Activated CD4-positive, alpha-beta T cell treated with anti-CD3 and anti-CD28 coated beads, Interleukin-2, amount 50 U/mL, for 16 hours (primary cell): ENCODE measurements at places on chromosomes 16 and 17.
A peak's percentile ranks its signal among the peaks of the same experiment; 100 is the strongest.

- no peak for DNase-seq
Observed at GRCh38 chr17:7848131-7848579, 6.7 kb upstream of the TMEM88 start.

DNA sequence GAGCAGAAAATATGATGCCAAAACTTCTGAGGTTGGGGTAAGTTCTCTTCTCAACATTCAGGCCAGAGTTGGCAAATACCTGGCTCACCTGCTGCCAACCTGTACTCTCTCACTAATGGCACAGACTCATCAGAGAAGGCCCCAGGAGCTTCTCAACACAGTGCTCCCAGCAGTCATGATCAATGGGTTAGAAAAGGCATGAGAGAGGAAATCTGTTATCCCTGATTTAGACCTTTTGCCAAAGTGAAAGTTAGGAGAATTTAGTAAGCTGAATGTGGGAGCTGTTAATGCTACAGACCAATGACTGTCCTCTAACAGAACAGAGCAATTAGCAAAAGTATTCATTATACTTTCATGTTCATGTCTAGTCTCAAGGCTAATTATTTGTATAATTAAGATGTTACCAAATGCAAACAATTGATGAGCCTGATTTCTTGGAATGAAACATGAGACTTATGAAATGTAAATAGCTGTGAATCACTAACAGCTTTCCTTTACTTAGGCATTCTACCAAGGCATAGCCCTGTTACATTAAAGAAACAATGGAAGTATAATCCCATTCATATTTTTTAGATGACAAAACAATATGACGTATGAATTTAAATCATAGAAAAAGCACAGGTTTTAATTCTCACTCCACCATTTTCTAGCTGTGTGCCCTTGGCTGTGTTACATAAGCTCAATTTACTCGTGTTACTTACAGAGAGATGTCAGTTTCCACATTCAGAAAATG, 68.7 kb upstream of the MARCHF10 start:
- no peak for DNase-seq

DNA sequence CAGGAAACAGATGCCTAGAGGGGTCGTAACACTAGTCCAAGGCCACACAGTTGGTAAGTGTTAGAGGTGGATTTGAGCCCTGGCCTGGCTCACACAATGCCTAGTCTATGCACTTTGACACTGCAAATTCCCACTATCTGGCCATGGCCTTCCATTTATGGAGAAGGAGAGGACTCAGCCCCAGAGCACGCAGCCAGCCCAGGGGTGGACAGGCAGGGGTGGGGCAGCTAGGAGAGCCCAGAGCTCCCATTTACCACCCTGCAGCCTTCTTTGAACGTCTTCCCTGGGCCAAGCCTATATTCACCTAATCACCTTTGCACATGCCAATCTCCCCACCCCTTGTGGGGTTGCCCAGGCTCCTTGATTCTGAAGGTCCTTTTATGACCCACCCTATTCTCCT, 81.2 kb downstream of the DYNLRB2 start:
- no peak for DNase-seq

DNA sequence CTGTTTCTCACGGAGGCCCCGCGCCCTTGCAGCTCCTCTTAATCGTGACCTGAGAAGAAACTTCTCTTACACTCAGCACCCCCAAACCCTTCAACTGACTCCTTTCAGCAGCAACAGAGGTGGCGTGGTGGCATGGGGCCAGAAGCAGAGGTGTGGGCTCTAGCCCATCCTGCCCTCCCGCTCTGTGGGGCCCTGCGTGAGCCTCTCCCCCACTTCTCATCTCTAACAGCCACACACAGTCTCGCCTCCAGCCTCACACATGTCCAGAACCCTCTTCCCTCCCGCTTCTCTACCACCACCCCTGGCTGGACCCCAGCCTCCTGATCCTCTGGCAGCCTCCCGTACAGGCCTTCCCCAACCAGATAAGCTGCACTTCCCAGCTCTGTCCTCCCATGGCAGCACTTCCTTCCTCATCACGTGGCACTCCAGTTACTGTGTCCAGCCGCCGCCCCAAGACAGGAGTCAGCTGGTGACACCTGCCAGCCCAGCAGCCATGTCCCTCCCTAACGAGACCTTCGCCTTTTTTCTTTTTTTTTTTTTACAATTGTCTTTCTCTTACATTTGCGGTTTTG, 30.5 kb downstream of the NSMCE1 start:
- DNase-seq = no peak

GRCh38 chr17:45353043-45353442, 36.2 kb upstream of the MAP3K14 start:
- peak; percentile 57 for DNase-seq

DNA sequence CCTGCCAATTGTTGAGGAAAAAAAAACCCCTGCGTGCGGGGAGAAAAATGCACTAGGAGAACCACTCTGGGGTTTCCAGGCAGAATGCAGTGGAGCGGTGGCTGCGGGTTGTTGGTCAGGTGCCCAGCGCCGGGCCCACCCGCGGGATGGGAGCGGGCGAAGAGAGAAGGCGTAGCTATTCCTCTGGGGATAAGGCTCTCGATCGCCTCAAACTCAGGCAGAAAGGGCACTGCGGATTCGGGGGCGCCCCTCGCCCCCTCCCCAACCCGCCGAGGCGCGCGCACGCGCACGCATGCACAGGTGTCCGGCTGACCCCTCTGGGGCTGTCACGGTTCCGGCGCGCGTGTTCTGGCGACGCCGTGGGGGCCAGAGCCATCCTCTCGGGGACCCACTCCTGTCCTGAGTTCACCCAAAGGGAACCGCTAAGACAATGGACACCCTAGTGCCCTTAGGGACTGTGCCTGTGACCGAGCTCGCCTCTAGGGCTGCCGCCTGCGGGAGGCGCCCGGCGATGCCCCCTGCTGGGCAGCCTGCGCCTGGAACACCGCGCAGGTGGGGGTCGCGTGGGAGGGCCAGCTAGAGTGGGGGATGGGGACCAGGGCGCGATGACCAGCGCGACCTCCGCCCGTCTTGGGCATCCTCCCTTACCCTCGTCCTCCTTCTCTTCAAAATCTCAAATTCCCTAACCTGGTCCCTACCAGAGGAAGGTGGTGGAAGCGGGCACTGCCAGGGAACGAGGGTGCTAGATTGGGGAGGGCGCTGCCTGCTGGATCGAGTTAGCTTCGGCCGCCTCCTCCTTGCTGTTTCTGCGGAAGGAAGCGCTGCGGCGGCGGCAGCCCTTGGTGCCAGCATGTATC, 14.4 kb upstream of the CBX8 start:
- peak; percentile 43 for DNase-seq

GRCh38 chr16:3774156-3774767, 56.9 kb upstream of the TRAP1 start:
- DNase-seq = no peak

DNA sequence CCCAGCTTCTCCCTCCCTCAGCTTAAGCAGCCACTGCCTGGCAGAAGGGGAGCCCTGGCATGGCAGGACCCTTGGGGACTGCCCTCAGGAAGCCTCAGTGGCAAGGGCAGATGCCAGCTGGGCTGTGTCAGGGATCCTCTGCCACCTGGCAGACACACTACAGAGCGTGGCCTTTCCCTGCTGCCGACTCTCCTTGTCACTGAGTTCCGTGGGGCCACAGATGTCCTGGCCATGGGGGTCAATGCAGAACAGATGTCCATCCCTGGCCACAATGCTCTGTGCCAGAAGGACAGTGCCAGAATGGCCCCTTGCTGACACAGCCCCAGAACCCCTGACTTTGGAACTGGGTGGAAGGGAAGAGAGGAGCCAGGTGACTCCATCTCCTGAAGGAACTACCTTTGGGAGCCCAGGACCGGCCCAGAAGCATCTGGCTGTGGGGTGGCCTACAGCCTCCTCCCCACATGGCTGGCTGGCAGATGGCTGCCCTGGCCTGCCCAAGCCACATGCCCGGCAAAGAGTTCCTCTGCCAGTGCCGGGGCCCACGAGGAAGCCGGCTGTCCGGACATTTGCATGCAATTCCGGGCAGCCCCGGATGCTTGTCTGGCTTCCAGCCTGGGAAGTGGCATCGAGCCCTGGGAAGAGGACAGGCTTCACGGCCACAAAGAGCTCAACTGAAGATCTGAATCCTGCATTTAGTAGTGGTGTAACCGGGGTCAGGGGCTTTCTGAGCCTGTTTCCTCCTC, 24.1 kb downstream of the NPTX1 start:
- no peak for DNase-seq

- DNase-seq = no peak
Observed at GRCh38 chr17:80132906-80133625, 13.9 kb downstream of the EIF4A3 start.

DNA sequence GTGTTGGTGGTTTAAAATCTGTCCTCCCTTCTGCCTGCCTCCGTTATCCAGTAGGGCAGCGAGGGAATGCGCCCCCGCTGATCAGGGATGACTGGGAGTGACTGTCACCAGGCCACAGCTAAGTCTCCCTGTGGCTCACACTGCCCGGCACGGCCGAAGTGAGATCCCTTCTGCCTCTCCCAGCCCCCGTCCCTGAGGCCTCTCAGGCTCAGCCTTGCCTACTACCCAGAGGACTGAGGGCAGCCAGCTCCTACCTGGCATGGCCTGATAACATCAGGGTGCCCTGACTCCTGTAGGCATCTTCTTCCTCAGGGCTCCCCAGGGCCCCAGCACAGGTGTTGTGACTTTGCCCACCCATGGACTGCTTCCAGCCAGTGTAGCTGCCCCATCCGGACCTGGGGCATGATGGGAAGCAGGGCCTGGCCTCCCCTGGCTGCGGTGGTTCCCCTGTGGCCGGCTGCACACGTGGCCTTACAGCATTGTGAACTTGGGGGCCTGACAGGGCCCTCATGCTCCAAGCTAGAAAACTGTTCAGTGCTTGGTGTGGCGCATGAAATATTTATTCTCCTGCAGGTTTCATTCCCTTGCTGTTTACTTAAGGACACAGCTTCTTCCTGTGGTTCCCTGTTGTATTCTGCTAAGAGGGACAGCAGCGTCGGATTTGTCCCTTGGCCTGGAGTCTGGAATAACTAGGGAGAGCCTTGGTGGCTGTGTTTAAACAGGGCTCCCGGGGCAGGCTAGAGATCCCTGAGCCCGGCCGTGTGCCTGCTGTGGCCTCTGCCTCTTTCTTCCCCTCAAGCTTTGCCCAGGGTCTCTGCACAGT, 30.0 kb downstream of the GINS2 start:
- DNase-seq = no peak

DNA sequence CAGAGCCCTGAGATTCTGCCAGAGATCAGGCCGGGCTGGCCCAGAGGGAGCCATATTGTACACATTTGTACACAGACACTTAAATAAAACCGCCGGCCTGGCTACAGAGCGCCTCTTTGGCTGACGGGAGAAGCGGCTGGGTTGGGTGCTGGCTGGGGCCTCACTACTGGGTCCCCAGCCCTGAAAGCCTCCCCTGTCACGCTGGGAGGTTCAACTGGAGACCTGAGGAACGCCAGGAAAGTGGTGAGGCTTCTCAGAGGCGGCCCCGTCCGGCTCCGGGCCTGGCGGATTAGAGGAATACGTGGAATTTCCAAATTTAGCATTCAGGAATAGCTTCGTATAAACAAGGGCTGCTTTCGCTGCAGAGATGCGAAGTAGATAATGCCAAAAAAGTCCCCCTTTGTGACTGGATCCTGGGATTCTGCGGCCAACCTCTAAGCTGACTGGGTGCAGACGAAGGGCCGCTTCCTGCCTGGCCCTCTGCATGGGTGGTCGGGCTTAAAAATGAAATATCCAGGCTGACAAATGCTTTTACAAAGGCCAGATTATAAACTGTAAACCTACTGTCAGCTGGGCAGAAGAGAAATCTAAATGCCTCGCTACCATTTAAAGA, 252.4 kb downstream of the IRF8 start:
- DNase-seq = no peak

- DNase-seq = peak; percentile 90
Observed at GRCh38 chr16:67872631-67873434, at the start of gene EDC4. EDC4 (plus strand) TSS chr16:67873052; CDS start chr16:67873262, 210 bp downstream.

- DNase-seq = no peak
Observed at GRCh38 chr17:48068491-48068961, 20.4 kb downstream of the NFE2L1 start.

GRCh38 chr17:47652570-47652969, 2.9 kb downstream of the KPNB1 start:
- no peak for DNase-seq

- DNase-seq = no peak
Observed at GRCh38 chr17:50181591-50182560, 16.1 kb downstream of the SGCA start.

DNA sequence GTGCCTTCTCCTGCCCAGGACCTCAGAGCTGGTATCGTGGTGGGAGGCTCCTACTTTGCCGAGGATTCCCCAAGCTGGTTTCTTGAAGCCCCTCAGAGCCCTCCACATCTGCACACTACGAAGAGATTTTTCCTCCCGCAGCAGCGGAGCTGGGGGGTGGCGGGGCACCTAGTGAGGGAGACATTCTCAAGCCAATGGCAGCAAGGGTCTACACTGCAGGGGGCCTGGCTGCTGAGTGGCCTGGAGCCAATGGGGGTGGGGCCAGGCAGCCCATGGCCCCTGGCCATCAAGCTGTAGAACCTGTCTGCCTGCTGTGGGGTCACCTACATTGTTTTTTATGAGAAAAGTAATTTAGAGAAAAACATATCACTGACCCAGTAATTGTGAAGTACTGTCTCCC, 5.0 kb downstream of the SLC26A11 start:
- no peak for DNase-seq

DNA sequence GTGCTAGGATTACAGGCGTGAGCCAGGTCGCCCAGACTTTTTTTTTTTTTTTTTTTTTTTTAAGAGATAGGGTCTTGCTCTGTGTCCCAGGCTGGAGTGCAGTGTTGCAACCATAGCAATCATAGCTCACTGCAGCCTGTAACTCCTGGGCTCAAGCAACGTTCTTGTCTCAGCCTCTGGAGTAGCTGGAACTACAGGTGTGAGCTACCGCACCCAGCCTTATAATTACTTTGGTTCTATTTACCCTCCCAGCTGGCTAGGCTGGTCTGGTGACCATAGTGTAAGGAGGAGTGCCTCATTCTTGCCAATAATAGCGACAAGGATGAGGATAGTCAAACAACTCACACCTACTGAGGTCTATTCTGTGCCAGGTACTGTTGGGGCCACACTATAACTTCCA, 39.6 kb upstream of the USP7 start:
- no peak for DNase-seq

- no peak for DNase-seq
Observed at GRCh38 chr17:9072696-9073339, 51.5 kb downstream of the NTN1 start.

GRCh38 chr17:15350777-15351477, 9.5 kb upstream of the TEKT3 start:
- no peak for DNase-seq

- no peak for DNase-seq
Observed at GRCh38 chr17:57875290-57876022, 25.6 kb upstream of the MRPS23 start.

GRCh38 chr16:11572301-11572995, 14.3 kb downstream of the LITAF start:
- no peak for DNase-seq

DNA sequence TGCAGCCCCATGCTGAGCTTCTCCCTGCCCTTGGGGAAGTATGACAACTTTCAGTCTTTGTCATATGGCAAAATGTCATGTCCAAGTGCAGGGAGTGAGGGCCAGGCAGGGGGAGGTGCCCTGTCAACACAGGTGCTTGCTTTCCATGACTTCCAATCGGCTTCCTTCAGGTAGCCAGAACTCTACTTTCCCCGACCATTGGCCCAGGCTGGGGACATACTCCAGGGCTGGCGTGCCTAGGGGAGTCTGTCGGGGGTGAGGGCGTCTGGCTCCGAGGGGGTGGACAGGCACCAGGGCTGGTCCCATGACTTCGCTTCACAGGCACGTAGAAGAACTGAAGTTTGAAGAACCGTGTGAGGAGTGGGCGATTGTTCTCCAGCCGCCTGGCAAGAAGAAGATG, 19.8 kb upstream of the PIK3R6 start:
- DNase-seq = no peak
